Activated CD8-positive, alpha-beta memory T cell treated with anti-CD3 and anti-CD28 coated beads for 1 hour (primary cell): ENCODE measurements at places on chromosomes 7 and 10.

DNA sequence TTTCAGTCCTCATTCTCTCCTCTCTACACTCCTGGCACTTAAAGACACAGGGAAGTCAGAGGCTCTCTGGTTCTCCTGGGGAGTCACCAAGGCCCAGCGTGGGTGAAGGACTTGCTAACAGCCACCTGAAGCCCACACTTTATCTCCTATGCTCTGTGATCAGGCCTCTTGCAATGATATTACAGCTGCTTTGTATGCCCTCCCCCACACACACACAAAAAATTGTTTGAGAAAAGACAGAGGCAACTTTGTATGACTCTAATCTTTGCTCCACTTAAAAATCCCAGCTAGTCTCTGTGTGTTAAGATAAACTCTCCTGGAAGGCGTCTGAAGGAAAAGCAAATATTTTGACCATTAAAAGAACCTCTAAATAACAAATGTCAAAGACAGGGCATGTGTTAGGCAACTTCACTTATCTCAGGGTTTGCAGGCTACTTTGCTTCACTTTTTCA is 507.2 kb downstream of the TNS3 start:
- DNase-seq = no peak

- no peak for DNase-seq
Observed at GRCh38 chr10:90813594-90814365, 44.1 kb downstream of the HTR7 start.

GRCh38 chr10:17737027-17737965 is 14.7 kb upstream of the TMEM236 start:
- no peak for DNase-seq

- DNase-seq = no peak
Observed at GRCh38 chr10:101646364-101646763, 48.6 kb downstream of the FBXW4 start.

DNA sequence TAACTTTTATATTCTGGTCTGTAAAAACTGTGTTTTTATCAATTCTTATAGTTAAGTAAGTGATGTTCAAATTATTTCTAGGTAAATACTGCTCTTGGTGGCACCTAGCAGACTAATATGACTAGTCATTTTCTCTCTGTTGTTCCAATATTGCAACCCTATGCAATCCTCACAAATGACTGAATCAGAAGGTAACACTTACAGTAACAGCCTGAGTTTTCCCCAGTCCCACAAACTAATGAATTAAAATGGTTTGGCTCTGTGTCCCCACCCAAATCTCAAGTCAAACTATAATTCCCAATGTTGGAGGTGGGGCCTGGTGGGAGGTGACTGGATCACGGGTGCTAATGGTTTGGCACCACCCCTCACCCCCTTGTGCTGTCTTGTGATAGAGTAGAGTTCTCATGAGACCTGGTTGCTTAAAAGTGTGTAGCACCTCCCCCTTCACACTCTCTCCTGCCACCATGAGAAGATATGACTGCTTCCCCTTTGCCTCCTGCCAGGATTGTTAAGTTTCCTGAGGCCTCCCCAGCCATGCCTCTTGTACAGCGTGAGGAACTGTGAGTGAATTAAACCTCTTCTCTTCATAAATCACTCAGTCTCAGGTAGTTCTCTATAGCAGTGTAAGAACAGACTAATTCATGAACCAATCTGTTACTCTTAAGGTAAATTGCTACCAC is 43.5 kb downstream of the MTPN start:
- no peak for DNase-seq

GRCh38 chr10:45809837-45810236 is 37.5 kb downstream of the AGAP4 start:
- no peak for DNase-seq

DNA sequence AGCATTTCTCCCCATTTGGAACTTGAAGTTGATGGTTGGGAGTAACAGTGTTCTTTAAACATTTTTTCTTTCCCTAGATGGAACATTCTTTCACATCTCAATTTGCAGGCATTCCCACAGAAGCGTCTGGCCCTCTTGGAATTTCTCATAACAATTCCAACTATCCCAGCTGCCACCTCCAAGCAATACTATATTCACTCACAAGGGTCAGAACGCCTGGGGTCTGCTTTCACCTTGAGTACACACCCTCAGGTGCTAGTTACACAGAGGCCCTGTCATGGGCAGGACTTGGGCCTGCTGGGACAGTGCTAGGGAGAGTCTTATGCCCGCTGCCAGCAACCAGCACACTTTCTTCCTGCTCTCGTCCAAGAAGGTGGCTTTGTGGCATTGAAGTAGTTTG is 136.5 kb downstream of the JCAD start:
- no peak for DNase-seq

DNA sequence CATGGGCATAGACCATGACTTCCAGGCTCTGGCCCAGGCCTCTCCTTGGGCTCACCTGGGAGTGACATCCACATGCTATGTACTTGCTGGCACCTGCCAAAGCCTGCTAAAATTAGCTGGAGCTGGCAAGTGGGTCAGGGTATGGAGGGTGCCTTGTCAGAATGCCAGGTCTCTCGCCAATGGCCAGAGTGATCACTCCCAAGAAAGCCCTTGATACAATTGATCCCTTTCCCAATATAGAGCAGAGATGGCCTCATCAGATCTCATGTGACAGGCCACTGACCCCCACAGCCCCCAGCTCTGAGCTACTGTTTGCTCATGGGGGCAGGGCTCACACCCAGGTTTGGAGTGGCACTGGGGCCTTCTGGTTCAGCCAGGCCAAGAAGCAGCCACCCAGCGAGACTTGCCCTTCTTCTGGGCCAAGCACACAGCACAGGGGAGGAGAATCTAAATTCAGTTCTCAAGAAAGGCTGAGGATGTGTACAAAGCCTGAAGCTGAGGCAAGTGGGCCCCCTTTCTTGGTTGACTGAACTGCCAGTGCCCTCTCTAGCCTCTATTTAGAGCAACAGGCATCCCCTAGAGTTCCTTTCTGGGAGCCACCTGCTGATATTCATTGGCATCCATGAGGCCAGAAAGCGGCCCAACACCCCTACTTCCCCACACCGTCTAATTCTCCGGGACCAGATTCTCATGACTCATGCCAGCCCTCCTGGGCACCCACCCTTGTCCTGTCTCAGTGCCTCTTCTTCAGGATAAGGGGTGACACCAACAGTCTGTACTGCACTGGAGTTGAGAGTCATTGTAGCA is 18.9 kb upstream of the MYL7 start:
- DNase-seq = no peak

DNA sequence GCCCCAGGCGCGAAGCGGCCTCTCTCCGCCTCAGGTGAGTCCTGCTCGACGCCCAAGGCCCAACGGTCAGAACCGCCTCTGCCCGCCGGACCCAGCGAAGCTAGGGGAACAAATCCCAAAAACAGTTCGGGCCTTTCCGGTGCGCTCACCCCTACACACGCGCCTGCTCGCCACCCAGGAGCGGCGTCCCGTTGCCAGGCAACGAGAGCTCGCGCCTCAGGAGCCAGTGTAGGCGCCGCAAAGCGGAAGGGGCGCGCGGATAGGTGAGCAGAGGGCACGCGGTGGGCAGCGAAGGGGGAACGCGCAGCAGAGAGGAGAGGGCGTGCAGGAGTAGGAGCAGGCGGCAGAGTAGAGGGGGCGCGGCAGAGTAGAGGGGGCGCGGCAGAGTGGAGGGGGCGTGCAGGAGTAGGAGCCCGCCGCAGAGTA is at the start of the genes DYDC1 and DYDC2:
TSS of gene DYDC1 (minus strand) at position 193 of the 426 bp plus-strand sequence. CDS start 4,154 bp downstream, outside the sequence.
TSS of gene DYDC2 (plus strand) at position 219 of the 426 bp plus-strand sequence. CDS start 5,663 bp downstream, outside the sequence.
- DNase-seq = no peak

- DNase-seq = no peak
Observed at GRCh38 chr7:17787257-17787656, 153.0 kb downstream of the SNX13 start.

GRCh38 chr7:12941512-12941911 is 254.1 kb downstream of the ARL4A start:
- no peak for DNase-seq

DNA sequence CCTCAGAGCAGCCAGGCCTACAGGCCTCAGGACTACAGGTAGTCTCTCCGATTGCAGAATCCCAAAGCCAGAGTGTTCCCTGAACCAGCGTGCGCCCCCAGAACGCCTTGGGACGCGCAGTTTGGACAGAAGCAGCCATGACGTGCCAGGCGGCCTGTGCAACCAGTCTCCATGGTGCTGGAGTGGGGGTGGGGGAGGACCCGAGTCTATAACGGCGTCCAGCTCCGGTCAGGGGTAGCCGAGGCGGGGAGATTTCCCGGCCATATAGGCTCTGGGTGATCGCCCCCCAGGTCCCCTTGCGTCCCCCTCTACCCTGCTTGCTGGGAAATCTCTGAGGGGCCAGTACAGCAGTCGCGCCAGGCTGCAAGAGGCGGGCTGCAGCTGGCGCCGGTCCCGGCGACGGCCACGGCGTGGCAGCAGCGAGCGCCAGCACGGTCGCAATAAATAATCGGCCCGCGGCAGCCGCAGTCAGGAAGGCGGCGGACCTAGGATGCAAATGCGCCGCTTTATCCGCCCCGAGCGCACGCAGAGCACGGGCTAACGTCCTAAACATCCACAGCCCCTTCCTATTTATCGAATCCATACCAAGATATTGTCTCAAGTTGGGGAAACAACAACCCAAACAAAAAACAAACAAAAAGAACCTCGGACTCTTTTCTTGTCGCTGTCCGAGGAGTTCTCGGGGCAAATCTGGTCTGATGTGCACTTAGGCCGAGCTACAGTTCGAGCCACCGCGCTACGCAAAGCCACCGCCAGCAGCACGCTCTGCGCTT is 1.6 kb downstream of the HOXA3 start:
- DNase-seq = peak; percentile 52

DNA sequence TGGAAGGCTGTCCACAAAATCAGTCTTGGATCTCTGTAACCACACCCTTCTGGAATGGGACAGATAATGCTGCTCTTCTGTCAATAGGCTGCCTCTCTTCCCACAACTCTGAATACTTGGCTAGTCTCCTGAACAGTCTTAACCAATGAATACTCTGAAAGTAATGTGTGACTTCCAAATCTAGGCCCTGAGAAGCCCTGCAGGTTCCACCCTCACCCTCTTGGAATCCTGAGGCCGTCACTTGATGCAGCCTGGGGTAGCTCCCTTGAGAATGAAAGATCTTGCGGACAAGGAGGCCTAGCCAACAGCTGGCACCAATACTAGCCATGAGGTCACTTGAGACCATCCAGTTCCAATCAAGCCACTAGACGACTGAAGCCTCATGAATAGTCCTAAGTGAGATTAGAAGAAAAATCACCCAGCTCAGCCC is 109.2 kb downstream of the ARHGAP12 start:
- DNase-seq = no peak

DNA sequence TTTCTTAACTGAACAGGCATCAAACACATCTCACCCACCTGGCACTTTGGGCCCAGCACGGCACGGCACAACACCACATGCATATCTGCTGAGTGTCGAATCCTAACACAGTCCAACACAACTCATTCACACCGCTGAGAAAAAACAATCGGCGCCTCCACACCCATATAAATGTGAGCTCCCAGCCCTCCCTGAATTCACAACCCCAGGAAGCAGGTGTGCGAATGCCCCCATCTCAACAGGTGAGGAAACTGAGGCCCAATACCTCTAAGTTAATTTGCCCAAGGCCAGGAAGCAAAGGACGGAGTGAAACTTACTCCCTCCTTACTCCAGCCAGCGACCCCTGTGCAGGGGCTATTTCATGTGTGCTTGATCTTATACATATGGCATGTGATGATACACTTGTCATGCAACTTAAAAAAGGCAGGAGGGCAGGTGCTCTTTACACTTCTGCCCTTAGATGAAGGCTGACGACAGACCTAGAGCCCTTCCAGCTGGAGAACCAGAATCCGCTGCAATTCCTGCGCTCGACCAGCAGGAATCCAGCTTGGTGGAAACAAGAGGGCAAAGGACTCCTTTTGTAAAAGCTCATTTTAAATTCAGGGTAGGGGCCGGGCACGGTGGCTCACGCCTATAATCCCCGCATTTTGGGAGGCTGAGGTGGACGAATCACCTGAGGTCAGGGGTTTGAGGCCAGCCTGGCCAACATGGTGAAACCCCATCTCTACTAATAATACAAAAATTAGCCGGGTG is 116.0 kb downstream of the LARP4B start:
- DNase-seq = no peak

- DNase-seq = no peak
Observed at GRCh38 chr7:142228537-142229104, 29.2 kb downstream of the PRSS58 start.

GRCh38 chr7:29084832-29085231 is 61.5 kb downstream of the CPVL start:
- DNase-seq = no peak

DNA sequence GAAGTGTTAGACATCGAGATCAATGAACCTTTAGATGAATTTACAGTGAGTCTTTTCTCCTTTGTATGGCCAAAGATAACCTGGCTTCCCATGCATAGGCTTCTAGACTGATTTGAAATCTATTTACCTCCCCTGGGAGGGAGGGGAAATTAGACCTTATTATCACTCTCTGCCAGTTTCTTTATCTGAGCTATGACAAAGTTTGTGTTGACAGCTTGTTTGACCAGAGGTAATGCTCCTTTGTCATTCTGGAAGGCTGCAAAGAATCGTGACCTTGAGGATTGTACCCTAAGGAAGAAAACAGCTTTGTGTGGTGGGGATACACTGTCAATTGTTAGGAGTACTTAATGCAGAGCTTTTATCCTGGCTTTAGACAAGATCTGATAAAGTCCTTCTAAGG is 36.4 kb downstream of the RBM33 start:
- DNase-seq = no peak

GRCh38 chr10:124283949-124284250 is 134.8 kb downstream of the OAT start:
- DNase-seq = no peak

- DNase-seq = no peak
Observed at GRCh38 chr7:51224811-51225595, 91.6 kb downstream of the COBL start.

GRCh38 chr10:126889421-126889820 is 15.8 kb upstream of the DOCK1 start:
- DNase-seq = no peak

DNA sequence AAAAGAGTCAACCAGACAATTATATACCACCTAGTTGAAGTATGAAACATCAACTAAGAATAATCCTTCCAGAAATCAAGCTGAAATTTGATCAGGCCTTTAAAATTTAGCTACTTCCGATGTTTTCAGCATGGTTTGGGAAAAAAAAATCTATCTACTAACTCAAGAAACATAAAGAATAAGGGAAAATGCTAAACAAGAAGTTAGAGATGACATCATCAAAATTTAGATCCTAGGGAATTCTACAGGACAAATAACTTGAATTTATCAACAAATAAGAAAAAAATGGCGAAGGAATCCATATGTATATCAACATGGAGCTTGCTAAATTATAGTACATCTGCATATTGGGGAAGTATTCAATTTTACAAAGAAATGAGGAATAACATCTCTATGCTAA is 36.3 kb downstream of the HYAL4 start:
- no peak for DNase-seq

DNA sequence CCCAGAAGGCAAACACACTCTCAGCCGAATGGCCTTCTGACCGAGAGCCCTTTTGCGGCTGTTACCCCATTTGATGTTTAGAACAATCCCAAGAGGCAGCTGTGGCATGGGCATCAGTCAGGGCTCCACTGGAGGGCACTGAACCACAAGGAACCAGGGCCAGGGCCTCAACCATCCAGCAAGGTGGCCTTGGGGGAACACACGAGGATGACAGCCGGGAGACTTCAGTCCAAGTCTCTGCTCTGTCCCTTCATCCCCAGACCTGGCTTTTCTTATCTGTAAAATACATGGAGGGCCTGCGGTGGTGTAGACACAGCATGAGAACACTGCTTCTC is 63.6 kb upstream of the INSIG1 start:
- DNase-seq = no peak
